NCI-H187 treated with DMSO at 0.1 percent for 48 hours (cell line): ENCODE measurements at places on chromosomes 1 and 21.

DNA sequence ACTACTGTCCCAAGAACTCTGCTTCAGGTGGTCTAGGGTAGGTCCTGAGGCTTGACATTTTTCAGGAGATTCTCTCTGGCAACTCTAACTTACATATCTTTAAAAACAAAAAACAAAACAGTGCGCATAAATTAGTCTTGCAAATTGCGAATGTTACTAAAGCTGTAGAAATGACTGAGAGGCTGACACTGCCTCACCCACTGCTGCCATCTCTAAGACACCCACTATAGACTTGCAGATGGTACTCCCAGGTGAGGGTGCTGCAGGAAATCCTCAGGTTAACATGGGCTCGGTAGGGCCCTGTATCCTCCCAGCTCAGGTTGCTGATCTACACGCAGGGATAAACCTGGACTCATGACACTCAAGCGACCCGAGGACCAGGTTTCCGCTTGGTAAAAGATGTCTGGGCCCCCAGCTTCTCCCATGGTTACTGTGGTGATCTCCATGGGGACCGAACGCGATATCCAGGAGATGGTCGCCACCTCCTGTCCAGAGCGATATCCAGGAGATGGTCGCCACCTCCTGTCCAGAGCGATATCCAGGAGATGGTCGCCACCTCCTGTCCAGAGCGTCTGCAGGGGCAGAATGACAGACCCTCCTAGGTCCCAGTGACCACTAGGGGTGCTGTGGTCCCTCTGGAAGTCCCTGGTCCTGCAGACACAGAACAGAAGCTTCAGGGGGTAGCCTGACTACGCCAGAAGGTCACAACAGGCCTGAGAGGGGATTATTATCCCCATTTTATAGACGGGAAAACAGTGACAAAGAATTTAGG lies 16.2 kb upstream of the LY9 start:
- DNase-seq, result no peak

DNA sequence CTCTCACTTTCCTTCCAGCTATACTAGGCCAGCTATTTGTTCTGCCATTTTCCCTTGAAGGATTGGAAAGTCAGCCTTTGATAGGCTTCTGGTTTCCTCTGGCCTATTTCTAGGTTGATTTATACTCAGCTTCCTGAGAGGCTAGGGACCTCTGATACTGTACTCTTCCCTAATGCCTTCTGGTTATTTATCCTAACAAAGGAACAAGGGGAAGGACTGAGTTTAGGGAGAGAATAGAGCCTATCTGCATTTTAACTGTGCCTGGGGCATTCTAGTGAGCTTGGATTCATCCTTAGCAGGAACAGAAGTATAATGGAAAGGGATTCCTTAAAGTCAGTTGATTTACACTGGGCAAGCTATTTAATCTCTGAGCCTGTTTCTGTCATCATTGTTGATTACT lies 11.8 kb upstream of the TMEM39B start:
- DNase-seq, result no peak

DNA sequence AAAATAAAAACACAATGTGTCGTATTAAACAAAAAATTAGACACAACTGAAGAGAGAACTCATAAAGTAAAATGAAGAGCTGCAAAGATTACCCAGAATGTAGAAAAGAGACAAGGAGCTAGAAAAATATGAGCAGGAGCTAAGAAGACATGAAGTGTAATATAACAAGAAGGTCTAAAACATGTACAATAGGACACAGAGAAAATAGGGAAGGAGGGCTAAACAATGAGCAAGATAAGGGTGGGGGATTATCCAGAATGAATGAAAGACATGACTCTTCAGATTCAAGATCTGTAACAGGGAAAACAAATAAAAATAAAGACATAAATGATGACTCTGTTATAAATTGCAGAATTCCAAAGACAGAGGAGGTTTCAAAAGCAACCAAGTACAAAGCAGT lies 38.3 kb downstream of the PRDM15 start:
- no peak for DNase-seq

DNA sequence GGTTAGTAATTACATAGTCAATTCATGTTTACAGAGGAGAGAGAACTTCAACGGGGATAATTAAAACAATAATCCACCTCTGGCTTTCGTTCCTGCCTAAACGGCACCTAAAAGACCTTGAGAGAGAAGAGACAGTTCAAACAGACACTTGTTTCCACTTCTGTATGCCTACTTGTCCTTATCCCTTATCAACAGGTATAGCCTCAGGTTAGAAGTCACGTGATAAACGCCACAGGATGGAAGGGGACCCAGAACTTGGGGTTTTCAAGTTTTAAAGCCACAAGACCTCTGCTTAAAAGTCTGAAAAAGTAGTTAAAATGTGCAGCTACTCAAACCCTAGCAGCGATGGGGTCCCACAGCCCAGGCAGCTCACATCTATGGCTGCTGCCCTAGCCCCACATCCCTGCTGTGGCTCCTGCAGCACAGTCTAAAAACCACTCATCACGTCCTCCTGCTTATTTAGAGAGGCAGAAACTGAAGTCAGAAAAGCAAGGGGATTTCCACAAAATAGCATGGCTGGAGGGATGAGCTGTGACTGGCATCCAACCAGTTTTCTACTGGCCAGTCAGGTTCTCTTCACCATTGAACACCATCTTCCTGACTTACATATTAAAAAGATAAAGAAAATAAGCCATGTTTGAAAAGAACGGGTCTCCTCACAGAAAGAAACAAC lies 51.2 kb upstream of the SEC16B start:
- peak; percentile 65 for DNase-seq

GRCh38 chr1:44300852-44301251 lies 54.2 kb downstream of the ERI3 start:
- DNase-seq, result peak; percentile 65

DNA sequence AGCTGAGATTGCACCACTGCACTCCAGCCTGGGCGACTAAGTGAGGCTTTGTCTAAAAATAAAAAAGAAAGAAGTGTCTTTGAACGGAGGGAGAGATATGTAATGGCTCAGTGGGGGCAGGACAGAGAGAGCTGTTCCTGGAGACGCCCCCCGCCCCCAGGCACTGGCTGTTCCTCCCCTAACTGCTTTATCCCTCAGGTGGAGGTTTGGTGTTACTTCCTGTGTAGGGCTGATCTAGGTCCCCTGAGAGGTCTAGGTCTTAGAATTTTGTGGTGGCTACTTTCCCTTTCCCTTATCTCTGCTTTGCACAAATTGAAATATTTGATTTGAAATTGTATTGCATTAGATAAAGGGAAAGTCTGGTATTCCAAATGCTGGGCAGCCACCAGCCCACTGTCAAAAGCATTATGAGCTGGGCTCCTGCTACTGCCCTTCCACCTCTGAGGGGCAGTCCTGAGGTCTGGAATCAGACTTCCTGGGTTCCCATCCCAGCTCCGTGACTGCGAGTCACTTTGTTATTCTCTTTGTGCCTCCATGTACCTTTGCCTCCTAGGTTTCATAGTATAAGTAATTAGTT lies 134.8 kb upstream of the KIF26B start:
- DNase-seq, result no peak

DNA sequence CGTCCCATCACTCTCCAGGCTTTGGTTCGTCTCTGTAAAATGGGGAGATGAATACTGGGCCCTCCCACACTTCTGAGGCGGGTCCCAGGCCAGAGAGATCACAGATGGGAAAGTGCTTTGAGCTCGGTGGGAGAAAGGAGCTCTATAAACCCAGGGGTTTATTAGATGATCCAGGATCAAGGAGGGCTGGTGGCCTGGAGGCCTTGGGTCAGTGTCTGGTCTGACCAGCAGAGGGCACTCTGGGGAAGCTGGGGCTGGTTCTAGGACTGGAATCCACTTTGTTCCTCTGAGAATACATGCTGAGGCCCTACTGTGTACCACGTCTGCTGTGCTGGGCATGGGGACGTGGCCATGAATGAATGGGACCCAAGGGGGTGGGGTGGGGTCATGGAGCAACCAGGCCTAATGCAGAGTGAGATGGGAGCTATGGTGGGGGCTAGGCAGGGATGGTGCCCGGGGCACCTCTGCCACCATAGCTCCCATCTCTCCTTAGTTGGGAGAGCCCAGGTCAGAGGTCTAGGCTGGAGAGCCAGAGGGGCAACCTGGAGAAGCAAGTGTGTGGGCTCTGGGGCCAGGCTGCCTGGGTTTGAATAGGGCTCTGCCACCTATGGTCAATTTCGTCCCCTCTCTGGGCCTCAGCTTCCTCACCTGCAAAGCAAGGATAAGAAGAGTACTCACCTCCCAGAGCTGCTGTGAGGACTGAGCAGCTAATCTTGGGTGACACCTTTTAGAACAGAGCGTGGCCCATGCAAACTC lies 9.0 kb upstream of the FAM131C start:
- no peak for DNase-seq

DNA sequence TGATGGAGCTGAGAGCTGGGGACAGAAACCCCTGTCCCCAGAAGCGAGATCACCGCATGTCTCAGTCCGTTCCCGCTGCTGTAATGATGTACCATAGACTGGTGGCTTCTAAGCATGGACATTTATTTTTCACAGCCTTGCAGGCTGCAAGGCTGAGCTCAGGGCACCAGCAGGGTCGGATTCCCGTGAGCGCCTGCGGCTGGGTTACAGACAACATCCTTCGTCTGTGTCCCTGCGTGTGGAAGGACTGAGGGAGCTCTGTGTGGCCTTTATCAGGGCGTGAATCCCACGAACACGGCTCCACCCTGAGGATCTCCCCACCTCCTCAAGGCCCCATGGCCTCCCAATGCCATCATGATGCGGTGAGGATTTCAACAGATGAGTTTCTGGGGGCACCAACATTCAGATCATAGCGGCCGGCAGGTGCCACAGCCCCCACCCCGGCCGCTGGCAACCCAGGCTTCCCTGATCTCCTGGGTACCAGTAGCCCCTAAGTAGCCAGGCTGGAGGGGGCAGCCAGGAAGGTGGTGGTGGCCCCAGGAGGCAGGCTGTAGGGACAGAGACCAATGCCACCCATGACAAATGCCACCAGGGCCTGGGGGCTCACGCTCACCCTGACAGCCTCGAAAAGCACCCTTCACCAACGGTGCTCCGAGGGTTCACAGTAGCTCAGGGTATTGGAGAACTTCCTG lies 104.4 kb downstream of the CRYAA start:
- no peak for DNase-seq

DNA sequence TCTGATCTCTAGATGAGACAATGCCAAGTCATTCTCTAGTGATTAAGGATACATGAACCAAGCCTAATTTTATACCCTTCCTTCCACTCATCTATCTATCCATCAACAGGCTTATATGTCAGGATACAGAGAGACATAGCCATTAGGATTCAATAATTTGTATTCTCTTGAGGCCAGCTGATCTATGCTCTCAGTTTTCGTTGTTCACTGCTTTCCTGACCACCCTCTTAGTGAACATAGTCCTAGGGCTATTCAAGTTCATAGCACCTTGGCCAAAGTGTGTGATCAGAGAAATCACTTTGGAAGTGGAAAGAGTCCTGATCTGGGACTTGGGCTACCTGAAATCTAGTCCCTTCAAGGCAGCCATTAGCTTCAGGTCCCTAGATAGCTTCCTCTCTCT lies 4.2 kb upstream of the KPRP start:
- DNase-seq, result no peak

GRCh38 chr21:29664615-29665014 lies 275.2 kb downstream of the GRIK1 start:
- DNase-seq, result no peak
